ENCODE measurements at places on chromosomes 5 and 9.

GRCh38 chr5:159951834-159952233 is 35.6 kb downstream of the ADRA1B start:
- DNase-seq, result no peak

GRCh38 chr9:110126986-110127864 is 80.7 kb downstream of the C9orf152 start:
- peak; percentile 79 for DNase-seq

DNA sequence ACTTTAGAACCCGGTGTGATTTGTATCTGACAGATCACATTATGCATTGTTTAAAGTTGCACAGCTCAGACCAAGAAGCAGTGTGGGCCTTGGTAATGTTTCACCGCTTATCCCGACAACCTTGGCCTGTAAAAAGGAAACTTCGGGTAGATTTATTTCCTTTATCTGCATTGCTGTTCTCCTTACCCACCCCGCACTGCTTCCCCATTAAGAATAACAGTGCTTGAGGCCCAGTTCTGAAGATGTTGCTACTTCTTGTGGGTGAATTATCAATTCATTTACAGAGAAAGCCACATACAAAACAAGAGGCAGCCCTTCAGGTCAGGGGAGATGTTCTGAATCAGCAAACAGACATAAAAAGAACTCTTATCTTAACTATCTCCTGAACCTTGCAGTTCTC is 8.4 kb downstream of the SMARCA2 start:
- DNase-seq, result no peak

DNA sequence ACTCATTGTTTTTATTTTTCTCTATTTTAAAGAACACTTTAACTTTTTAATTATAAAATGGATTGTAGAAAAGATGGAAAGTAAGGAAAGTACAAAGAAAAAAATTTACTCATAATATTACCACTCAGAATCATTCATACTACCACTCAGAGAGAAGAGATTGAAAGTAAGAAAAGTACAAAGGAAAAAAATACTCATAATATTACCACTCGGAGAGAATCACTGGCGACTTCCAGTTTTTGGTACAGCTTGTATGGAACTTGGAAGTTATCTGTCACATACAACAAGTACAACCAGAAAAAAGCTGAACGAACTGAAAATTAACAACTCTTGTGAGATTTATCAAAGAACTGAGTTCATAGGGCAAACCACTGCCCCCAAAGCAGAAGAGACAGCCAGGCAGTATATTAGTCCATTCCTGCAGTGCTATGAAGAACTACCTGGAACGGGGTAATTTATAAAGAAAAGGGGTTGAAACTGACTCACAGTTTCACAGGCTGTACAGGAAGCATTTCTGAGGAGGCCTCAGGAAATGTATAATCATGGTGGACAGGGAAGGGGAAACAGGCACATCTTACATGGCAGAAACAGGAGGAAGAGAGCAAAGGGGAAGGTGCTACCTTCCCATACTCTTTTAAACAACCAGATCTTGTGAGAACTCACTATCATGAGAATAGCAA is 183.9 kb downstream of the SMARCA2 start:
- no peak for DNase-seq

- no peak for DNase-seq
These were observed 13.9 kb downstream of the NEK6 start for GRCh38 chr9:124271660-124272059.

GRCh38 chr9:134570711-134571325 is 70.8 kb upstream of the COL5A1 start:
- no peak for DNase-seq

GRCh38 chr5:79845448-79846197 is 145.4 kb downstream of the MTX3 start:
- DNase-seq, result no peak

- no peak for DNase-seq
These were observed 8.7 kb downstream of the TAS2R1 start for GRCh38 chr5:9621379-9621903.

DNA sequence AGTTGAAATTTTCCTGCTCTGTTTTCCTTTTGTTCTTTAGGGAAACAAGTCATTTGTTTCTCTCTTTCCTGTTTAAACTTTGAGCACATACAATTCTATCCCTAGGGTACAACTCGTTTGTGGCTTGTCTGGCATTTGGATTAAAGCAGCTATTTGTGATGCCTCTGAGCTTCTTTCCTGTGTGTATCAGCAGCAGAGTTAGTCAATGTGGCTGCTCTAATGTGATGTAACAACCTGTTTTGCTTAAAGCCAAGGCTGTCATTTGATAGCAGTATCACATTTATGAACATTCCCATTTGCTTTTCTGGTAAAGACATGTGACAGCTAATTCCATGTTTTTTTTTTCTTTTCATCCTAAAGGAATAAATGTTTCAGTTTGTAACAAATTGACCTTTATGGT is 314.3 kb upstream of the CHD1 start:
- DNase-seq, result no peak

GRCh38 chr5:54001976-54002775 is 308.2 kb downstream of the ARL15 start:
- DNase-seq, result no peak

DNA sequence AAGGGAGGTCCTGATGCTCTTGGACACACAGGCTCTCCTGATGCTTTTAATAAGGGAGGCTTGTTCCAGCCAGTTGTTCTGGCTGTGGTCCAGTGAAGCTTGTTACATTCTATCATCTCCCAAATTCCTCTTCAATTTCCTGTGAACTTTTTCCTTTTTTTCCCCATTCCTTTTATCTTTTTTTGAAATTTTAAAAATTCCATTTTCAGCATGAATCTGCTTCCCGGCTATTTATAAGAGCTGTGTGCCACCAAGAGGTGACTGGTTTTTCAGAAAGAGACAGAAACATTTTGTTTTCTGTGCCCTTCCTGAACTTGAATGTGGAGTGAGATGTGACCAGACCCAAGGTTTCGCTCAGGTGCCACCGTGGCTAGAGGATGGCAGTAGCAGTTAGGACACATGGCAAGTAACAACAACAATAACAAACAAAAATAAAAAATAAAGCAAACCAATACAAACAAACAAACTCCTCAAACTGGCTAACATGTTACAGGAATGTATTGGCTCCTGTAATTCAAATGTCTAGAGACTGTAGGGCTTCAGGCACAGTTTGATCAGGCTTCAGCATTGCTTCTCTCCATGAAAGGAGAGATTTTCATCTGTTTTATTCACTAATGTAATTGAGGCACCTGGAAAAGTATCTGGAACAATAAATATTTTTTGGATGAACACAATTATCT is 121.1 kb downstream of the BOD1 start:
- peak; percentile 21 for DNase-seq

- DNase-seq, result no peak
These were observed 332.3 kb downstream of the CWC27 start for GRCh38 chr5:65100911-65101631.

DNA sequence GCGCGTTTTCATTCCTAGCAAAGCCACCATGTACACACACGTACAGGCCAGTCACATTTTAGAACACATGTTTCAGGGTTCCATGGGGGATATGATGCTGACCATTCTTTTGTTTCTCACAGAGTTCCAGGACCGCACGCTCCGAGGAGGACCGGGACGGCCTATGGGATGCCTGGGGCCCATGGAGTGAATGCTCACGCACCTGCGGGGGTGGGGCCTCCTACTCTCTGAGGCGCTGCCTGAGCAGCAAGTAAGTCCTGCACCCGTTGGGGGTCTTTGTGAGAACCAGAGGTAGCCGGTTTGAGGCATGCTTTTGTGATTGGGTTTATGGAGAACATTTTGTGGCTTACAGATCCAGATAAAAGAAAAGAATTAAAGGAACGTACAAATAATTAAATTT is 30.8 kb downstream of the ADAMTSL1 start:
- no peak for DNase-seq

DNA sequence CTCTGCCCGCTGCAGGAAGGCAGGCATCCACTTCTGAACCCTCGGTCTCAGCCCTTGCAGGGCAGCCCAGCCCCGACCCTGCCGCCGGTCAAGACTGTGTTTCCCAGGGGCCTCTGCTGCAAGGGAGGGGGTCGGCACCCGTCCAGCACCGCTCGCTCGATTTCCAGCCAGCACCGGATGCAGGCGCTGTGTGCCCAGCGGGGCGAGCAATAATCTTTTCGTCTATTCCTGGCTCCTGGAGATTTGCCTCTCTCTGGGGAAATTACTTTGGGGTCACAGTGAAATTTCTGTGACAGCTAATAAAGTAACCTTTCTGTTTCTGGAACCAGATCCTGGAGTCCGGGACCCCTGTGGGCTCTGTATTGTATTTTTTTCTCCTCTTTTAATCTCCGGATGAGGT is 155.3 kb downstream of the COL23A1 start:
- DNase-seq, result no peak

DNA sequence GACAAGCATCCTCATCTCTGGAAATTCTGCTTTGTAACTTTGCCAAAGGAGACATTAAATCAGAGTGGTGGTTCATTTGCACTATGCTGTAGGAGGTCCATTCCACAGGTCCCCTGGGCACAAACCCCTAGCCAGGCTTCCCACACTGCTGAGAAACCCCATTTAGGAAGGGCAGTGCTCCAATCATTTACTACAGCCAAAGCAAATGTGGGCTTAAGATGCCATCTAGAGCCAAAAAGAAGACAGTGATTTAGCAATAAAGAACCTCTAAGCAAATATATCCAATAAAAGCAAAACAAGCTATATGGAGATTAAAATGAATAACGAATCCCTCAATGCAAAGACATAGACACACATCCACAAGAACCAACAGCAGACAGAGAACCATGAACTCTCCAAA is 129.0 kb upstream of the ALDH1B1 start:
- DNase-seq, result no peak

- DNase-seq, result no peak
These were observed 8.9 kb upstream of the TNIP1 start for GRCh38 chr5:151089726-151090125.

GRCh38 chr9:124256517-124257069 is 1.2 kb upstream of the NEK6 start:
- no peak for DNase-seq

GRCh38 chr5:58703925-58704555 is 121.2 kb downstream of the RAB3C start:
- DNase-seq, result no peak

GRCh38 chr5:156991714-156992113 is 28.7 kb upstream of the TIMD4 start:
- DNase-seq, result no peak

- DNase-seq, result no peak
These were observed 209.5 kb downstream of the CD180 start for GRCh38 chr5:66987126-66987525.

GRCh38 chr5:136132087-136132486 is 558 bp upstream of the SMAD5 start:
- DNase-seq, result no peak

GRCh38 chr5:65835191-65835590 is 91.2 kb upstream of the ERBIN start:
- DNase-seq, result no peak

DNA sequence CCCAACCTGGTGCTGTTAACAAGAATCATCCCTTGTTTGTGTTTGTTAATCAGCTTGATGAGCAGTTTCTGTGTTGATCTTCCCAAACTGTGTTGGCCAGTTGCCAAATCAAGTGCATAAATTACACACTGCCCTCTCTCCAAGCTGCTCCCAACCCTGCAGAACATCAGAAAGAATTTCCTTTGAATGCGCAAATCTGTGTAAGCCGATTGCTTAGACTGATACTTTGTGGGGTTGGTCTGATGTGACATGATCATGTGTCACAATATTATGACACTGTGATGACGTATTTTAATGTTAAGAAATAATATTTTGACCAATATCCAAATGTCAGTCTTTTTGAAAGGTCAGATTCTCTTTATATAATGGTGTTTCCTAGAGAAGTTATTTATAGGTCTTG is 766.4 kb upstream of the WWC1 start:
- DNase-seq, result no peak

- no peak for DNase-seq
These were observed 134.4 kb upstream of the EFNA5 start for GRCh38 chr5:107805166-107805565.

- no peak for DNase-seq
These were observed 11.1 kb upstream of the IFNA5 start for GRCh38 chr9:21316032-21316842.

- DNase-seq, result no peak
These were observed 99.0 kb downstream of the MEGF10 start for GRCh38 chr5:127389601-127390000.

DNA sequence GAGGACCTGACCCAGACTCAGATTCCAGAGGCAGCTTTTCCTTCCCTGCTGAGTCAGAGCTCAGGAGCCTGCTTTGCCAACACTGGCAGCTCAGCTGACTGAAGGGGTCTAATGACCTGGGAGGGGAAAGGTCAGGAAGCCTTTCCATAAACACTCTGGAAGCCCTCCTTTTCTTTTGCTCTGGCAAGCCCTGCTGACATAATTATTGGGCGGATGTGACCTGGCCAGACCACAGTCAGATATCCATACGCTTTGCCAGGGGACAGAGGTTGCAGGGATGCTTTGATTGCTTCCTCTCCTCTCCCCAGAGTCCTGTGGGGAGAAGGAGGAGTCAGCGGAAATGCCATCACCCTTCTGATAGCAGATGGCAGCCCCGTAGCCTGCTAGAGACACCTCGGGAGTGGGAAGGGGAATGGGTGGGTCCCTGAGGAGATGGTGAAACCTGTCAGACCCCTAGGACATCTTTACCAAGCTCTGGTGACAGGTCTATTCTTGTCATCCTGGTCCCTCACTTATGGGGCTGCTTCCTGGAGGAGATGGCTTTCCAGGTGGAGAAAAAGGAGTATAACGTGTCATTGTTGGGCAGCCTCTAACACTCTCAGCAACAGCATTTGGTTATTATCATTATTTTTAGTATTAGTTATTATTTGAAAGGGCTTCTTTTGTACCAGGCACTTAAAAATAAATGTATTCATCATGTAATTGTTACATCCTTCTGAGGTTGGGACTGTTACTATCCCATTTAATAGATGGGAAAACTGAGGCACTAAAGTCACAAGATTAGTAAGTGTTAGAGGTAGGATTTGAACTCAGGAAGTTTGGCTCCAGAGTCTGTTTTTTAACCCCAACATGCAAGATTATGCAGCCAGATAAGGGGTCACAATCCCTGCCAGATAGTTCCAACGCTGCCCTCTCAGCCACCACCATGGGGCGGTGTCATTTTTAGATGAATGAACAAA is 11.6 kb downstream of the COL27A1 start:
- no peak for DNase-seq

- no peak for DNase-seq
These were observed 11.4 kb downstream of the SHB start for GRCh38 chr9:38057416-38058195.
